ENCODE measurements at places on chromosomes 3 and 15.

- peak; percentile 75 for DNase-seq
These were observed 27.3 kb upstream of the DMXL2 start for GRCh38 chr15:51649659-51650521.

GRCh38 chr3:39021029-39021428, 30.7 kb downstream of the SCN11A start:
- DNase-seq, result no peak

DNA sequence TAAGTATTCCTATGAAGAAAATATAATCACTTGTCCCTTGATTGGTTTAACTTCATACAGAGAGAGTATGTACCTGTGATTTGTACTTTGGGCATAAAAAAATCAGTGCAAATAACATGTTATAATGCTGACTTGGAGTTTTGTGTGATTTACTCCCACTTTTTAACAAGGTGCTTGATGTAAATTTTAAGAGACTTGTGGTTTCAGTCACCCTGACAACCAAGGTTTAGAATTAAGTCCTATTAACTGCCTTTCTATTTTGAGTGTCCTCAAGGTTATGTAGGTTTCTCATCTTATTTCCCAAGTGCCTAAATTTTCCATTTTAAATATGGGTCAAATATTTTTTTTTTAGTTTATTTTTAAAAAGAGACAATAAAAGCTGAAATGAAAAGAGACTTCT, 244.6 kb downstream of the CADPS start:
- DNase-seq, result no peak

GRCh38 chr3:152364237-152364636, 95.5 kb downstream of the MBNL1 start:
- DNase-seq, result no peak

GRCh38 chr15:101255615-101256241, 3.9 kb upstream of the CHSY1 start:
- peak; percentile 94 for DNase-seq

DNA sequence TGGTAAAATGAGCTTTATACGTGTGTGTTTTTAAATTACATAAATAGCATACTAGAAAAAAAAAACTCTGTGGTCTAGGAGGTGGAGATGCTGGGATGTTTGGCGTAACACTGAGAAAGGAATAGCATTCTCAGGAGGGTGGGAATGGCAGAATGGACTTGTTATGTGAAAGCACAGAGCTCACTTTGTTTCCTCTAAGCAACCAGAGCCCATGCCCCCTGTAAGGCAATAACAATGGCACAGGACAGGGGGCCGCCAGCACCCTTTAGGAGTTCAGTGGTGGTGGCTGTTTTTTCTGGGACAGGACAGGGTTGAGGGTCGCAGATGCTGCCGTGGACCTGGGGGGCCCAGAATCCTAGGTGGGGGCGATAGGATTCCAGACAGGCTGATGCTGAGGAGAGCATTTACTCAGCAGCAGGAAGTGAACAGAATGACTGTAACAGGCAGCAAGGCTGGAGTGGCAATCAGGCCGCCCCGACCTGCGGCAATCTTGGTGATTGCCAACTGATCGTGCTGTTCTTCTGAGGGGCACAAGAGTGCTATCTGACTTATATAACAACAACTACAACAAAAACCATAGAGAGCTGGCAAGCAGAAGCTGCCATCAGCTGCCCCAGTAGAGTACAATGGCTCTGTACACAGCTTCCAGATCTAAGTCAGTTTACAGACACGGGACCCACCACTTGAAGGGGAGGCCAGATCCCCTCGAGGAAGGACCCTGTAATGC, 160.4 kb downstream of the UACA start:
- no peak for DNase-seq

GRCh38 chr3:55842204-55842603, 355.1 kb upstream of the WNT5A start:
- DNase-seq, result no peak

DNA sequence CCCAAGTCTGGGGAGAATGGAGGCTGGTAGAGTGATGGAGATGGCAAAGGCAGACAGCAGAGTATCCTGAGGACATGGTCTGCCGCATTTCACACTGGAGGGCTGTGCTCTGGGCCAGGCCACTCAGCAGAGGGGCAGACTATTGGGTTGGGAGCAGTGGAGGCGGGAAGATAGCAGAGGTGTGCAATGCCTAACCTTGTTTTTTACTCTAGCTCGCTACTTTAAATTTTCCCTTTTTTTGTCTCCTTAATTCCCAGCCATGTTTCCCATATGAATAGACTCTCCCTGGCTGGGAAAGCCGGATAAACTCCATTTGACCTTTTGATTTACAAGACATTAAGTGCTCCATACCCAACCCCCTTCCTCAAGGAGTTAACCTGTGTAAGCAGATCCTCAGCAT, 33.5 kb upstream of the ST6GAL1 start:
- peak; percentile 24 for DNase-seq

GRCh38 chr3:174198199-174198598, 660.9 kb upstream of the NAALADL2 start:
- peak; percentile 58 for DNase-seq

DNA sequence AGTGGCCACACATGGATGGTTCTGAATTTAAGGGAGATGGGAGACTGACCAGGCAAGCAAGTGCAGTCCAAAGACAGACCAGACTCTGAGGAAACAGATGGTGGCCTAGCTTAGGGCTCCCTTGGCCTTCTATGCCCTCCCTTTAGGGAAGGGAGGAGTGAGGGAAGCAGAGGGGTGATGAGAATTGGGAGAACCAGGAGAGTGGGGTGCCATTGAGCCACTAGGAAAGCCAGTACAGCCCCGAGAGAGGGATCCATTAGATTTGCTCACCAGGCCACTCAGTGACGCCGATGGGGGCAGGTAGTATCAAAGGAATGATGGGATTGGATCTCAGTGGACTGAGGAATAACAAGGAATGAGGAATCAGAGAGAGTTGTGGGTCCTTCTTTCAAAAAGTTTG, 30.4 kb upstream of the HERC1 start:
- no peak for DNase-seq

DNA sequence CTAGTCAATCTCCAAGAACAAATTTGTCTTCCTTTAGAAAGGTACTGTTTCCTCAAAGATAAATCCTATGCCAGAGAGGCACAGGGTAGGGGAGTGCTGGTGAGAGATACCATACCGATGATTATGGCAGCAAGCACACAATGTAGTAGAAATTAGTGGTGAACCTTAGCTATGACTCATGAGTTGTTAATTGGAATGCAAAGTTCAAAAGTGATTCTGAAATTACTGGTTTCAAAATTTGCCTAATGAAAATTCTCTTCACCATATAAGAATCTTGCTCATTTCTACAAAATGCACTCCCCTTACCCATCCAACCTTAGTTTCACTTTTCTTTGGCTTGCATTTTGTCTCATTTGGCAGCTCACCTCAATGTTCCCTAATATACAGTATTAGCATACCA, 139.5 kb upstream of the SLC2A2 start:
- peak; percentile 31 for DNase-seq

GRCh38 chr15:78234515-78235040, at the start of gene ACSBG1:
Gene ACSBG1 (minus strand): TSS chr15:78234565. CDS start chr15:78234501, 64 bp downstream.
- DNase-seq, result no peak

GRCh38 chr3:150733936-150734794, 28.8 kb downstream of the SIAH2 start:
- peak; percentile 69 for DNase-seq

DNA sequence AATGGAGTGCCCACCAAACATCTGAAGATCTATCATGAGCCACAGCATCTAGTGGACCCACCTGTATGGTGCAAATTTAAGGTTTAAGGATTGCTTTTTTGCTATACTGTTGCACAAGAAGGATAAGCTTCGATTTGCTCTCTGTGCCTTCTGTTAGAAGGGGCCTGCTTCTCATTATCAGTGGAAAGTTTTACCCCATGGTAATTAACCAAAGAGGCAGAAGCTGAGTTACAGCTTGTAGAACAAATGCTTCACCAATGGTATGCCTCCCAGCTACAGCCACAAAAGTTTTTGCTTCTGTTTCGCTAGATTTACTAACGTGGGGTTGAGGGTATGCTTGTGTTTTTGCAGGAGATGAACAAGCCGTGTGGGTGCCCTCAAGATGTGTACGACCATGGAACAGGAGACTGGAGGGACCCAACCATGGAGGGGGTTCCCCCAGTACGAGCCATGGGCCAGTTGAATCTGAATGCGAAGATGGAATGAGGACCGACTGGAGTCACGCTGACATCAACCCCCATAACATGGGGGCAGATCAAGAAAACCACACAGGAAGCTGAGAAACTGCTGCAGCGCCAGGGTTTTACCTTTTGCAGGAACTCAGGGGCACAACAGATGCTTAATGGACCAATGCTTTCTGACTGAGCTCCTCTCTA, 43.5 kb downstream of the ACAD9 start:
- DNase-seq, result no peak

DNA sequence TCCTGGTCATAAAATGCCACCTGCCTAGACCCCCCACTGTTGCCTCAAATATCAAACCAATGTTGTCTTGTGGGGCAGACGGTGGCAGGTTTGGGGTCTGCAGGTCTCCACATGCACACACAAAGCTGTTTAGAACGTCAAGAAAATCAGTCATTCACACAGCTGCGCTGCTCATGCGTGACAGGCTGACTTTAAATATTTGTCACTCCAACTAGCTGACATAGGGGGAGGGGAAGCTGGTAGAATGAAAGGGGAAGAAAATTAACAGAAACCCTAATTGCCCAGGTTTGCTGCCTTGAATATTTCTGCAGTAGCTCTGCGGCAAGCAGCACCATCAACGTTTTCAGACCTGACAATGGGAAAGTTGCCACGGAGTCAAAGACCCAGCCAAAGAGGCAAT, 201.8 kb downstream of the ABHD5 start:
- DNase-seq, result no peak

DNA sequence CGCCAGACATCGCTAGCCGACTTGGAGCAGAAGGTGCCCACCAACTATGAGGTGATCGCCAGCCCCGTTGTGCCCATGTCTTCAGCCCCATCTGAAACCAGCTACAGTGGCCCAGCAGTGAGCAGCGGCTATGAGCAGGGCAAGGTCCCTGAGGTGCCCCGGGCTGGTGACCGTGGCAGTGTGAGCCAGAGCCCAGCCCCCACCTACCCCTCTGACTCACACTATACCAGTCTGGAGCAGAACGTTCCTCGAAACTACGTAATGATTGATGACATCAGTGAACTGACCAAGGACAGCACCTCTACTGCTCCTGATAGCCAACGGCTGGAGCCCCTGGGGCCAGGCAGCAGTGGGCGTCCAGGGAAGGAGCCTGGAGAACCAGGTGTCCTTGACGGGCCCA, 12.9 kb upstream of the APEH start:
- peak; percentile 56 for DNase-seq

DNA sequence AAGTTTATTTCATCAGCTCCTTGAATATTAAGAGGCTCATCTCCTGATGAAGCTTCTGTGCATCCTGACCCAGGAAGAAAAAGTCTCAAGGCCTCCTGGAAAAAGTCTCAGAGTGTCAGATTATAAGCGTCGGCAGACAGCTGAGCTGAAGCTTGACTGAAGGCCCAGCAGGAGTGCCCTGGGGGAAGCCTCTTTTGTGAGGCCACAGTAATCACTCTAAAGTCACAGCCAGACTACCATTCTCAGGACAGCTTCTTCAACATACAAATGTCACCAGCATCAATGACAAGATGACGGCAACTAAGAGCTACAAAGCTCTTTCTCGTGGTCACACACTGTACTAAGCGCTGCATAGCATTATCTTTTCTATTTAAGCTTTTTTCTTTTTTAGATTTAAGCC, 72.7 kb upstream of the LRRN1 start:
- no peak for DNase-seq

DNA sequence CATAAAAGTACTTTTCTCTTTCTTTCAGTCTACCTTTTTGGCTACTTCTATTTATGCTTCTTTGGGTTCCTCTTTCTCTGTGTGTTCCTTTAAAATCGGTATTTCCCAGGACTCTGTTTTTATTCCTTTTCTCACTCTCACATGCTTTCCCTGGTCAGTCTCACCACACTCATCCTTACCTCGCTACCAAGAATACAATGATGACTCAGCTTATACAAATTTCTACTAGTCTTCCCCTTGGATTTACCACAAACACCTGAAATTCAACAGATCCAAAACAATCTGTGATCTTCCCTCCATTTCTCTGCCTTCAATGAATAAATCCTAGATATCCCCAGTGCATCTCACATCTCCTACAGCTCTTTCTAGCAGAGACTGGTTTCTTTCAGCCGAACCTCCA, 52.9 kb downstream of the TUBGCP4 start:
- DNase-seq, result no peak
